Activated CD4-positive, alpha-beta memory T cell treated with anti-CD3 and anti-CD28 coated beads for 36 hours (primary cell): ENCODE measurements at places on chromosomes 2 and 18.

DNA sequence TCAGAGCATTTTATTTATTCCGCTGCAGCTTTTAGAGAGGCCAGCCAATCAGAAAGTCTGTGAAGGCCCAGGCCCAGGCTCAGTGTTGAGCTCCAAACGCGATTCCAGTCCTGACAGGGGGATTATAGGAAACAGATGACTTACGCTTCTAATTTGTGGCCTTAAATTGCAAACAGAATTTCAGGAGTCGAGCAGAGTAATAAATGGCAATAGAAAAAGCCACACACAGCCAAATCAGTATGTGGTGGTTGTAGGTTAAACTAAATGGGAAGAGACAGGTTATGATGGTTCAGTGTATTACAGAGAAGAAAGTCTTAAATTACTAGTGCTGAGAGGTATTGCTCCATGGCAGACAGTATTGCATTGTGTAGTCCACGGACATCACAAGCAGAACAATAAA is 131.0 kb upstream of the ZEB2 start:
- no peak for DNase-seq

- peak; percentile 13 for DNase-seq
These were observed 251.4 kb downstream of the KLHL29 start for GRCh38 chr2:23636426-23636825.

DNA sequence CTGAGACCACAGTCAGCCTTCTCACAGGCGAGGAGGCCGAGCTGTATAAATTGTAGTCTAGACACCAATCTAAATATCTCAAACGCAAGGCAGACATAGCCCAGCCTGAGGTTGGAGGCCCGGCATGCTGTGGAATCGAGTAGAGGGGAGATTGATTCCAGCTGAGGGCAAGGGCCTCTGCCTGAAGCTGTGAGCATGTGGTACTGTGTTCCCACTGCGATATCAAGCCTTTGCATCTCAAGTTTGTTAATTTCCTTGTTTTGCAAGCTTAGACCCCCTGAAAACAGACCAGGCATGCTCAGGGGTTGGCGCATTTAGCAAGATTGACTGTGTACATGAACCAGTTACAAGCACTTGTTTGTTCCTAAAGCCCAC is 65.1 kb upstream of the FOSL2 start:
- DNase-seq = no peak

DNA sequence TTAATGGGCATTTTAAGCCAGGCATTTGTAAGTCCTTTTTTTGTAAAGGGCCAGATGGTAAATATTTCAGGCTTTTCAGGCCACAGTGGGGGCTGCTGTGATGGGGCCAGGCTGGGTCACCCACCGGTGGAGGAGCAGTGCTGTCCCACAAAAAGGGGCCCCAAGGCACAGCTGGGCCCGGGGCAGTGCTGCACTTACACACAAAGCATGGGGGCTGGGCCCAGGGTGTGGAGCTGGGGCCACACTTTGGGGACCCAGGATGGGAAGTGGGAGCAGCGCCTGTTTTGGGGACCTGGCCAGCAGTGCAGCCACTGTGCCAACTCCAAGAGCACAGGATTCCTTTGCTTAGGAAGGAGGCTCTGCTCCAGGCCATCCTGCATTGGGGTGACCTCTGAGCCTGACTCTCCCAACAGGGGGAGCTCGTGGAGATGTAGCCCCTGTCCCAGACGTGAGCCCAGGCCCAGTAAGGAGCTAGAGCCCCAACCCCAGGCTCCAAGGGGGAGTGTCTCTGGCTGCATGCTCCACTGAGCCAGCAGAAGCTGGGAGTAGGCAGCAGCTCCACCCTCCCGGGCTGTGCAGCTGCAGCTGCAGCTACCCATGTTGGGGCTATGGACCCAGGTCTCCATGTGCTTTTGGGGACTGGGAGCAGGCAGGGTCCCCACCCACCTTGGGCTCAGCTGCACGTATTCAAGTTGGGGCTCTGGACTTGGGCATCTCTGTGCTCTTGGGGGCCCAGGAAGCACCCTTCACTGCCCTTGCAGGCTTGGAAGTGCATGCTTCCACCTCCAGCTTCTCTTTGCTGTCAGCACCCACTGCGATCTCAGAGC is 1036.5 kb upstream of the CNTNAP5 start:
- no peak for DNase-seq

DNA sequence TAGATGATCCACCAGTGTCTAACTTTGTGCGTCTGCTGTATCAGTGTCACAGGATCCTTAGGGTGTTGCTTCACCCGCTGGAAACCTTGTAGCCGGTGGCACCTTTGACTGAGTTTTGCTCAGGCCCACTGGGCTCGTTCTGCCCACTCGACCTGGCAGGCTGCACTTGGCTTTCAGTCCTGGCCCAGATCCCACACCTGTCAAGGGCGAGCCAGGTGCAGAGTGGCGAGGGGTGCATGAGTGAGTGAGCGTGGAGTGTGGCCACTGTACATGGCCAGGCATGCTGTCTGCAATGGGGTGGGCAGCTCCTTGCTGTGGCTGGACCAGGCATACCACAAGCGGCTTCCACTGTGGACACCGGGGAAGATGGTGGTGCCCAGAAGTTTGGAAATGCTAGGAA is 179.0 kb downstream of the FAM210A start:
- DNase-seq = no peak

GRCh38 chr2:19312949-19313348 is 45.5 kb downstream of the OSR1 start:
- no peak for DNase-seq

- no peak for DNase-seq
These were observed 923.5 kb downstream of the EPHA4 start for GRCh38 chr2:220648628-220649027.

GRCh38 chr2:183215917-183216316 is 91.7 kb downstream of the NUP35 start:
- DNase-seq = no peak

DNA sequence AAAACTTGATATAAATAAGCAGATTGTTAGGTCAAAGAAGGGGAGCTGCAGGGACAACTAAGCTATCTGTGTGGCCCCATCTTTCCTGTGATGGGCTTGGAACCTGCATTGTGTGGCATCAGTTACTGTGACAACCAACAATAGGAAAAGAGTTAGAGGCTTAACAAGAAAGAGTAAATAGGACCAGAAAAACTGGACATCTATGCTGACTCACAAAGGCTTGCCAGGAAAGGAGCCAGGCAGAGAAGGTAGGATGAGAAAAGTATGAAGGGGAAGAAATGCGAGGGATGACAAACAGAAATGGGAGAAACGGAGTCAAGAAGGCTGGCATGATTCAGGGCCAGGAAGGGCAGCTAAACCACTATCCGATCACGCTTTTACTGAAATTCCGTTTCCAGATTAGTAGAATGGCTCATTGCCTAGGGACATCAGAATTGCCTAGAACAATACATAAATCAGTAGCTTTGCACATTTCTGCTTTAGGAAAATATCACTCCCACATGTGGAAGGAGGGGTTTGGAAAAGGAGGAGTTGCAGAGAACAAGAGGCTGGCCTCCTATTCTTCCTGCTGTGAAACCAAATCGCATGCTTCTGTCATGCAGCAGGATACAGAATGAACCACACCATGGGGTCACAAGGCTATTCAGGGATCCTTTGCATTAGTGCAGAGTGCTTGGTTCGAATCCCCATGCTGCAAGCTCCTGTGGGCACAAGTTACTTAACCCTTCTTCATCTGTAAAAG is 7.3 kb downstream of the PLA2R1 start:
- no peak for DNase-seq

GRCh38 chr18:24039671-24040070 is 25.1 kb downstream of the TTC39C start:
- no peak for DNase-seq

DNA sequence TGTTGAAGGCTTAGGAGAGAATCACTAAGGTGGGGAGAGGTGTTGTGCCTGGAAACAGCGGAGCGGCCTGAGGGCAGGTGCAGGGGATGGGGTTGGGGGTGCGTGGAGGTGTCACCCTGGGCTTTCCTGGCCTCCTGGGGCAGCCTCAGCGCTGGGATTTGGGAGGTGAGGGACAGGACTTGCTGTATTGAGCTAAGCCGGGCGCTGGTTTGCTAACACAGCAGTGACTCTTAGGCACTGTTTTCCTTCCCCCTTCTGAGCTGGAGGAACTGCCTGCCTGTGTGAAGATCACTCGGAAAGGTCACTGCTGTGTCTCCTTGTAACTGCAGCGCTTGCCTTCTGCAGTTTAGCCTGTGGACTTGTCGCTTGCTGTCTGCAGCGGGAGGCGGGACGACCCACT is 21.2 kb downstream of the PRELID3A start:
- DNase-seq = no peak

DNA sequence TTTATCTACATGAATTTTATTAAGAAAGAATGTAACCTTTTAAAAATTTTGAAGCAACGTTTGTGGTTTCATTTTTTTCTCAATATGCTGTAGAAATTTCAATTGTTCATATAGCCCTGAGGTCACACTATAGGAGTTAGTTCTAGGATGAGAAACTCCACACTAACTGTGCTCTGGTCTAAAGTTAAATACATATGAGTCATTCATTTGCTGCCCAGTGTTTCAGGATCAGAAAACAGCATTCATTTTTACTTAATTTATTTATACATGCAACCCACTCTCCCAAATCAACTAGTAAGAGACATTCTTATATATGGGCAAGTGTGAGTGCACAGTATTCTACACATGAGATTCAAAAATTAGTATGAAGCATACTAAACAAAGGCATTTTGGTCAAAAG is 137.9 kb downstream of the DOCK10 start:
- DNase-seq = no peak

GRCh38 chr2:223613017-223613950 is 11.1 kb upstream of the SCG2 start:
- DNase-seq = no peak

DNA sequence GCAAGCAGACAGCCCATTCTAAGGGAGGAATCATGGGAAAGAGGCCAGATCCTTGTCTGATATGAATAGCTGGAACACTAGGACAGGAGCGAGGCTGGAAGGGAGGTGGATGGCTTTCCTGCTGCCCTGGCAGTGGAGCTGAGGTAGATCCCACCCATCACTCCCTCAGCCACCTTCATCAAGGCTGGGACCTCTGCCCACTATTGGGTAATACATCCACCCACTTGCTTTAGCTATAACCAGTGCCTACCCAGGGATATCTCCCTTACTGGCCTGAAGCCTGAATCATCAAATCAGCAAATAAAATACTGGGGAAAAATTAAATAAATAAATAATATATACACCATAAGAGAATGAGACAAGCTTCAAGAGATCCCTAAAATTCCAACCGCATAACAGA is 183.2 kb upstream of the KYNU start:
- DNase-seq = no peak

GRCh38 chr2:95060446-95061118 is 35.1 kb downstream of the MAL start:
- no peak for DNase-seq

DNA sequence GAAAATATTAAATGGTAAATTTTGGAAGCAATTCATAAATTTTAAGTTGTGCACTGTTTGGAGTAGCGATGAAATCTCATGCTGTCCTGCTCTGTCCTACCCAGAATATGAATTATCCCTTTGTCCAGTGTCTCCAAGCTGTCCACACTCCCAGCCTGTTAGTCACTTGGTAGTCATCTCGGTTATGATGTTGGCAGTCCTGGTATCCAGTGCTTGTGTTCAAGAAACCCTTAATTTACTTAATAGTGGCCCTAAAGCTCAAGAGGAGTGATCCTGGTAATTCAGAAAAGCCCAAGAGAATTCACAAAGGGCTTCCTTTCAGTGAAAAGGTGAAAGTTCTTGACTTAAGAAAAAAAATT is 71.8 kb upstream of the STAM2 start:
- no peak for DNase-seq

DNA sequence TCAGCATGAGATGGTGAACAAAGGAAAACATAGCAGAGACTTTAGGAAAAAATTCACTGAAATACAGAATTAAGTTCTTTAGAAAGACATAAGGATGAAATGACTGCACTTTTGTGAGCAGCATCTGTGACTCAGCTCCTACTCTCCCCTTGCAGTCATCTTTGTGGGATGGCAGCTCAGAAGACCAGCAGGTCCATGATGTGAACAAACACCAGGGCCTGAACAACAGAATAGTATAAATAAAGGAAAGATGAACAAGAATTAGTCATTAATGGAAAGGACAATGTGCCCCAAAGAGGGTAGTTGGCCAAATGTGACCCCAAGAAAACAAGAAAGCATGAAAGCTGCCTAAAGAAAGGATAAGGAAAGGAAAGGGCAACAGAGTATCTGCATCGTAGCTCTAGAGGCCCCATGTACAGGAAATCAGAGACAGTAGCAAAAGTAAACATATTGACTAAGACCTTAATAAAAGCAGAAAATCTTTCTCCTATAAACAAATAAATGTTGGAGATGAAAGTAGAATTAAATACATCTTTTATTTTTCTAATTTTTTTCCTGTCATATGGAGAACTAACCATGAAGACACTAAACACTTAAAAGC is 318.0 kb downstream of the ZEB2 start:
- DNase-seq = peak; percentile 47

DNA sequence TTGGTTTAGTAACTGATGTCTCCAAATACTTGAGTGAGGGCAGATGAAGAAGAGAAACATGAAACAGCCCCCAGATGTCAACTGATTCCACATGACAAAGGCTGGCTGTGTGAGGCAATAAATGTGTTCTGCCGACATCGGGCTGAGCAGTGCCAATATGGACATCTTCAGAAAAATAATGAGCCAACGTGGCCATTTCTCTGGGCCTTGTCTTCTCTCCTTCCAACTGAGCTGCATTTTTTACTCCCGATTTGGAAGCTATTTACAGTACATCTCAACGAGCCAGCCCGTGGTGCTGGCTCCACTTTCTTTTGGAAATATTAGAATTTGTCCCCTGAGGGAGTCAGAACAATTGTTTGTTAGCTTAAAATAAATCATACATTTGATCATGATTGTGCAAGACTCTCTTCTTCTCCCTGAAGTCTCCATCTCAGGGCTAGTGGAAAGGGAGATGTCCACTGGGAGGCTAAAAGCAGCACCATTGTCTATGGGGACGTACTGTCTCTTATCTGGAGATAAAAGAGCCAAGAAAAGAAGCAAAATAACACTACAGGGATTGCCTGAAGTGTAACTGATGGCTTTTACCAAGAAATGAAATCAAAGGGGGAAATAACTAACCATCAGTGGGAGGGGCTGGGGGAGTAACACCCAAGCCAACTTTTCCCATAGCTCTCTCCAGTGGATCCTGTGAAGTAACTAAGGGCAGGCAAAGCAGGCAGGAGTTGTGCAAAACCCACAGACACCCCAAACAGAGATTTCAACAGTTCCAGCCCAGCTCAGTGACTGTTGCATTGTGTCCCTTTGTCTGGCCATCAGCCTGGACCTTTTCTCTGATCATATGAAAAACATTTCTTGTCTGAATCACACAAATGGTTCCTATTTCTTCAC is 114.8 kb downstream of the RDH14 start:
- DNase-seq = no peak

DNA sequence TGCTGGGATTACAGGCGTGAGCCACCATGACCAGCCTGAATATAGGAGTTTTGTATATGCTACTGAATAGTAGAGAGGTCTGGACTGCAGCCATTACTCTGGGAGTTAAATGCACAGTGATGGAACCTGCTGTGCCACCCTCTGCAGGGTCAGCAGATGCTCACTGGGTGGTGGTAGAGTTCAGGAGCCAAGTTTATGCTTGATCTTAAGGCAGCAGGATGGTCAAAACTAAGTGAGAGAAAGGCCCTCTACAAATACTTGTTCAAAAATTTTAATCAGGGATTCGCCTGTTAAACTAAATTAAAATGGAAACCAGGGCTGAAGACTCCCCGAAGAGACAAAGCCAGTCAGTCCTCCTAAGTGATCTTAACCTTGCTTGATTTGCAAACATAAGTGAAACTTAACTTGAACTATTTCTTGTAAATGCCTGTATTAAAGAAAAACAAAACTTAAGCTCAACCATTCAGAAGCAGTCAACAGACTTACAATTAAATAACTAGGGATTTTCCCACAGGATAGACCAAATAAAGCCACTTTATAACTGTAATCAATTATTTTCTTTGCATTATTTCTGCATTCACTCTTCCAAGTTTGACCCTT is 4.2 kb upstream of the WDFY1 start:
- DNase-seq = no peak

GRCh38 chr2:58448065-58448507 is 207.0 kb upstream of the FANCL start:
- DNase-seq = peak; percentile 50
